ENCODE measurements at places on chromosomes 7 and 10. TPM values are rescaled to one million over a fixed set of nuclear protein-coding genes. Genes with fewer than 3 reads are reported as not detected.

Gene LIPK
- not detected for total RNA-seq

Gene TLX1
- total RNA-seq, result not detected

Gene POLD2
- total RNA-seq, result 261 TPM

Gene SPDYE16
- 0.21 TPM for total RNA-seq
